ENCODE measurements at places on chromosomes 2 and 18. TPM values are rescaled to one million over a fixed set of nuclear protein-coding genes. Genes with fewer than 3 reads are reported as not detected.

Gene ANKRD29
- total RNA-seq: 11.8 TPM

Gene IL36A
- total RNA-seq: not detected

Gene CNTNAP5
- not detected for total RNA-seq

Gene GCG
- total RNA-seq: not detected

Gene MERTK
- 1.9 TPM for total RNA-seq

Gene LYG1
- 2.0 TPM for total RNA-seq

Gene TTN
- total RNA-seq: 0.03 TPM

Gene COLEC11
- total RNA-seq: 0.67 TPM

Gene NT5DC4
- total RNA-seq: not detected

Gene CDH20
- not detected for total RNA-seq

Gene SOX11
- not detected for total RNA-seq

Gene LAMA3
- total RNA-seq: 39.0 TPM

Gene DSC3
- total RNA-seq: 1.8 TPM

Gene FLACC1
- not detected for total RNA-seq

Gene KIAA1328
- total RNA-seq: 1.0 TPM

Gene STPG4
- 0.12 TPM for total RNA-seq
